ENCODE measurements at places on chromosomes 12 and 14.
A peak's percentile ranks its signal among the peaks of the same experiment; 100 is the strongest.

DNA sequence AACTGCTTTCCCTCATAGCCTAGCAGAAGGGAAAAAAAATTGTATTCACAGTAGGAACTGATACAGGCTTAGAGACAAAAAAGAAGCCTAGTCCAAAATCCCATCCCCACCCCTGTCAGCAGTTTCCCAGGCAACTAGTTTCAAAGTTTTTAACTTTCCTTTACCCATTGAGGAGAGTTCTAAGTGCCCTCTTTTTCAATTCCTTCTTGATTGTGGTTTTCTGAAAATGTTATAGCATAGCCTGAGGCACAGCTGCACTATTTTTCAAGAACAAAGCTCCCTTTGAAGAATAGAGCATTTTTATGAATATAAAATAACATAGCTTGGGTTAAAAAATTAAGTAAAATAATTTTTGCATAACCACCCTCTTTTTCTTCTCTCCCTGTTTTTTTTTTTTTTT, 81.6 kb downstream of the IPO8 start:
- DNase-seq: no peak

GRCh38 chr12:49334226-49334625, 2.8 kb downstream of the C1QL4 start:
- no peak for DNase-seq

- peak; percentile 89 for DNase-seq
Observed at GRCh38 chr14:89232265-89233070, 184.6 kb downstream of the FOXN3 start.

GRCh38 chr14:24135584-24135833, 485 bp upstream of the PSME1 start:
- DNase-seq: no peak

GRCh38 chr14:52052288-52052943, 16.4 kb downstream of the NID2 start:
- DNase-seq: no peak

DNA sequence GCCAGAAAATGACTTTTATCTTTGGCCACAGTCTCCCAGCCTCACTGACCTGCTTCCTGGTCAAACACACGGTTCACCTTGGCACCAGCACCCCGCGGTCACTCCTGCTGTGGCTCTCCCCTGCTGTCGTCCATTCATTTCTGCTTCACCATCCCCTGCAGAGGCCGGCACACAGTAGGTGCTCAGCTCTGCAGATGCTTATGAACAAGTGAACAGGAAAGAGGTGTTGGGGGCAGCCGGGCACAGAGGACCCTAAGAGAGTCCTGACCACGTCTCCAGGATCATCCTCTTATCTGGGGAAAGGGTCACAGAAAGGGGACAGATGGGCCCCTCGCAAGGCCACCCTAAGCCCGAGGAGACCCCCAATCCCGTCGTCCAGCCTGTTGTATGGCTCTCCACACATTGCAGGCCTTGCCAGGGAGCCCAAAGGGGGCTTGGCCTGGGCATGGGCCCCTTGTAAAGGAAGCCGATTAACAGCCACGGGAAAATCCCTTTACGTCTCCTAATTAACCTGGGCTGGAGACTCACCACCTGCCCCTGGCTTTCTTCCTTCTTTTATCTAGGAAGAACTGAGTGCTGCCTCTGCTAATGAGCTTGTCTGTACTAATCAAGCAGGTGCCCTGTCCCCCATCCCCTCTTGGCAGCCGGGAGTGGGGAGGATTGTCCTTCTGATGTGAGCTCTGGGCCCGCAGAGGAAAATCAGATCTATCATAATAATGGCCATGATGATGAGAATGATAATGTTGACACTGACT, 119.2 kb downstream of the AACS start:
- DNase-seq: no peak

- DNase-seq: no peak
Observed at GRCh38 chr12:26100666-26101349, 24.0 kb downstream of the BHLHE41 start.

DNA sequence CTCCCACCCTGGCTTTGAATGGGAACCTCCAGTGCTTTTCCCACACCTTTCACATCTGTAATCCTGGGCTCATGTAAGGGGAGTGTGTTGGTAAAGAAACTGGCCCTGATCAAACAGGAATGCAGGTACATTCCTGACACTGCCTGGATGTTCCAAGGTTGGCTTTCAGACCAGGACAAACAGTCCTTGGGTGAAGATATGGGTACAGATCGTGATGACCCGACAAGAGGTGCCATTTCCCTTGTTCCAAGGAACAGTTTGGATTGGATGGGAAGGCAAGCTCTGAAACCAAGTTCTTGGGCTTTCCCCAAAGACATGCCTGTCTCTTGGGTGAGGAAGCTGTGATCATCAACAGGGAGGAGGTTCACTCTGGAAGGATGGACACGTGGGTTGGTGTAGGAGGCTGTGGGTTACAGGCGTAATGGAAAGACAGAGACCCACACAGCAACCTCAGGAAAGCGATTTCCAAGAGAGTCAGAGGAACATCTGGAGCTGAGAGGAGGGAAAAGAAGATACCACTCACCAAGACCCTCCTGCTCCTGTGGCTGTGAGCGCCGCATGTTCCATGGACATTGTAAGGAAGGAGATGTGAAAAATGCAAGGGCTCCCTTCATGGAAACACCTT, 26.4 kb downstream of the VDR start:
- DNase-seq: no peak

DNA sequence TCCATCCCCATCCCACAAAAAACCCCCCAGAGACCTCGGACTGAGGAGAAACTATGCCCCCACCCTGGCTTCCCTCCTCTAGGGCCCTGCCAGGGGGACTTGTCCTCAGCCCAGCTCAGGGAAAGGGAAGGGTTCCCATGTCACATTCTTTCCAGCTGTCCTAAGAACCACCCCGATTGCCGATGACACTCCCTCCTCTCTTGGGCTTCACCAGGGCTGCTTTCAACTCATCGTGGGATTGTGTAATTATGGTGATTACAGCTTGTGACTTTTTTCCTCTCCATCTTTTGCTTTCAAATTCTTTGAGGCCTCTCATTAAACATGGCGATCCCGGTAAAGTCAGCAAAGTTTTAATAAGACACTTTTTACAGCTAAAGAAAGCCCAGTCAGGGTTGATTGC, 344.0 kb downstream of the DPF3 start:
- no peak for DNase-seq

- DNase-seq: no peak
Observed at GRCh38 chr12:69875416-69875935, 50.4 kb downstream of the MYRFL start.

- no peak for DNase-seq
Observed at GRCh38 chr12:49200919-49201594, 12.2 kb upstream of the TUBA1A start.

GRCh38 chr12:16526693-16527092, 79.3 kb downstream of the LMO3 start:
- no peak for DNase-seq

DNA sequence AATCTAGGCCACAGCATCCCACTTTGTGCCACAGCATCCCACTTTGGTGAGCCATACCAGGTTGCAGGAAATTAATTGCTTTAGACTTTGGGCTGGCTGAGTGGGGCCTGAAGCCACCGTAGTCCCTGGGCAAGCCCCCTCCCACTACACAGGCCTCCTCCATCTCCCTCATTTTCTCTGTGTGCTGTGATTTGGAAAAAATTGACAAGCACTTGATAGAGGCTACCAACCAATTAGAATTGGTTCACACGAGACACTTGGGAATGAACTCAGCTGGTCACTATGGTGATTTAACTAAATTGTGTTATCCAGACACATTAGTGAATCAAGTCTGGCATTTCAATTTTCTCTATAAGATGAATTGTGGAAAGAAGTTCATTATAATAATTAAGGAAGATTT, 481.1 kb downstream of the DIO2 start:
- no peak for DNase-seq

Measured in HepG2 (cell line).